ENCODE measurements at places on chromosomes 5 and 9.

DNA sequence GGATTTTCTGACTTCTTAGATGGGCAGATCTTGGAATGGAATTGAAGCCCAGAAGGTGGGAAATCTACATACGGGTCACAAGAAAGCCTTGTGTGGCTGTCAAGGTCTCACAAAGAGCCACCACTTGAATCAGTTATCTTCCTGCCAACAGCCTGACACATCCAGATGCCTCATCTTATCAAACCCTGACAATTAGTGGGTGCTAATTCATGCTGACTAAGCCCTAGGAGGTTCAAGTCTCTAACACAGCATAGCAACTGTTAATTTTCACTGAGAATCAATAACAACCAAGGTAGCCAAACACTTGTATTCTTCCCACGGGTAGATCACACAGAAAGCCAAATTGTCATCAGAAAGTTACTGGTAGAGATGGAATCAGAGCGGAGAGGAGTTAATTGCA lies 222.2 kb downstream of the TMEM167A start:
- DNase-seq = no peak

- DNase-seq = no peak
These were observed 82.2 kb upstream of the C9orf72 start for GRCh38 chr9:27655441-27655840.

DNA sequence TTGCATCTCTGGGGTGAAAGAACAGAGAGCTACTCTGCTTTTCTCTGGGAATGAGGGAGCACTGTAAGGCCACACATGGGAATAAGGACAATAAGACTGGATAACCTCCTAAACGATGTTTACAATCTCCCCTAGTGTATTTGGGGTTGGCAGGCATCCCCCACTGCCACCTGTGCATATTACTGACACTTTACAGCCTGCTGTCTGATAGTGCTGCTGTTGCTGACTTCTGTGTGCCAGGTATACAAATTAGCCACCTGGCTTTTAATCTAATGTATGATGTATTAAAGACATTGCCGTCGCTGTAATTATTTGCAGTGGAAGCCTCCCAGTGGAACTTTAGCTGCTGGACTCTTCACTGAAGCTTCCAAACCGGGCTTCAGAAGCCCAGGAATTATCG lies 4.4 kb upstream of the SHISAL2B start:
- no peak for DNase-seq

DNA sequence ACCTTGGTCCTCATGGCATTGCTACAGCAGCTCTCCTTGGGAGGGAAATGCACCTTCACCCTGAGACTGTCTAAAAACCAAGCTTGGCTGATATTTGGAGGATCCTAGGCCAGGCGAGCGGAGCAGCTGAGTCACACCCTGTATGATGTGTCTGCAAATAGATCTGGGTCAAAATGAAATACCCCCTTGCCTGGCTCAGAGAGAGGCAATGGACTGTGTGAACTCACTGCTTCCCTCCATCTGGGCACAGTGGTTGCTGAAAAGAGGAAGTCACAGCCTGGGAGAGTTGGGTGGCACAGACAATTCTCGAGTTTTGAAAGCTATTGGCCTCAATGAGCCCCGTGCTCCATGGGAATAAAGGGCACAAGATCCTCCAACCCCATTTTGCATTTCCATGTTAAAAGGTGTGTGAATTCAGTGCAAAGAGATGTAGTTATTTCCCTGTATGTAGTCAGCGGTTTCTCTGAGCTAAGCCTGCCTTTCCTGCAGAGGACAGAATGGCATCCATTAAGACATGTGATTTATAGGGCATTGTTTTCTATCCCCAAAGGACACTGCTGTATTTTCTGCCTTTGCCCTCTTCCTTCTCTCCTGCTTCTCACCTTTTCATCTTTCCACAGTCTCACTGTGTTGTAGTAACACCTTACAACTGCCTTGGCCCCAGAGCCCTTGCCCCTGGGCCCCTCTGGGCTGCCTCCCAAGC lies 177.2 kb downstream of the GADD45G start:
- DNase-seq = no peak

GRCh38 chr5:32720300-32720699 lies 9.2 kb downstream of the NPR3 start:
- DNase-seq = no peak

- no peak for DNase-seq
These were observed 336.9 kb upstream of the PDE4D start for GRCh38 chr5:60230456-60230855.

- DNase-seq = no peak
These were observed 149.0 kb upstream of the FTMT start for GRCh38 chr5:121702682-121703081.

DNA sequence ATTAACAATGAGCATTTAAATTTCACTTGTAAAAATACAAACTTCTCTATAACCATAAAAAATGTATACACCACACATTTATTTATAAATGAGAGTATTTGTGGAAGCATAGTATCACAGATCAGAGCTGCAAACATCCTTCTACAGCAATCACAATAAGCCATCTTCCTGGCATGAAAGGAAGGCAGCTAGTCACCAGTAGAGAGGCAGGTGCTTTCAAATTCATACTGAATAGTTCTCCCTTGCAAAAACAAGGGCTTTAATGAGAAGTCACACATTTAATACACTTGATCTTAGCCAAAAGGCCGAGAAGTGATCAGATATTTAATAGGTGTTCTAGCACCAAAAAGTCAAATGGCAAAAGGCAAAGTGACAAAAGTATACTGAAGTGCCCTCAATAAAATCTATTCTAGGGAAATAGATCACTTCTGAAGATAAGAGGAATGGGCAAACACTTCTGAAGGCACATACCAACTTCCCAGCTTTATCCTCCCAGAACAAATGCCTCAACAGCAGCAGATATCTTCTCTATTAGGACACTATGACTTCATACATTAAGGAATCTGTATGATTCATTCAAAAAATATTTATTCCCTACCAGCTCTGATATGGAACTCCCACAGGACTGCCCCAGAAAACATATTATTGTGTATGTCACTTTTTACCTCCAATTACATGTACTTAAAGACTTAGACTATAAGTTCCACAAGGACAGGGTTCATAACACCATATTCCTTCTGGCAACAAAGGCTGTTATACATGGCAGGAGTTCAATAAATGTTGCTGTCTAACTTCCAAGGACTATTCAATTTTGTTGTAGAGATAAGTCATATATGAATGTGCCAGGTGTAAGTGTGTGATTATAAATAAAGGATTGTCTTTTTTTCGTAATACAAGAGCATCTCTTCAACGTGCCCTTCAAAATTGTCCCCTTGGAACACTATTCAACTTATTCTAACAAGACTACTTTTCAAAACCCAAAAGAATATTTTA lies 31.7 kb downstream of the MAPKAP1 start:
- DNase-seq = no peak

DNA sequence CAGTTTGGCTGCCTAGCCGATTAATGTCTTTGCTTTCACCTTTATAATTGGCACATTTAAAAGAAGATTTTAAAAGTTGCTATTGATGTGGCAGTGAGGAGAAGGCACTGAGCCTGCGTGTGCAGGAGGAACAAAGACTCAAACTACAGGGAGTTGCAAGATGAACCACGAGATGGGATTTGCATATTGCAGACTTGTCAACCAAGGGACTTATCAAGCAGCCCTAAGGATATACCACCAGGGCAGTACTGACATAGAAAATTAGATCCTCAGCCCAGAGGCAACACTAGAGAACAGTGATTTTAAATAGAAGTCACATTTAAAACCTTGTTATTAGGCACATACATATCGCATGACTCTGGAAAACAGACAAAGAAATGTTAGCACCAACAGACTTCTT lies 342.6 kb downstream of the GLIS3 start:
- no peak for DNase-seq

- DNase-seq = no peak
These were observed 53.6 kb downstream of the LRSAM1 start for GRCh38 chr9:127504887-127505251.

- DNase-seq = no peak
These were observed 43.7 kb downstream of the GLRX start for GRCh38 chr5:95778713-95779436.

- no peak for DNase-seq
These were observed 23.7 kb upstream of the NPR3 start for GRCh38 chr5:32687499-32687831.

- DNase-seq = no peak
These were observed 95.1 kb downstream of the MED27 start for GRCh38 chr9:131984564-131984963.

GRCh38 chr5:161034451-161034850 lies 182.4 kb upstream of the ATP10B start:
- DNase-seq = no peak

GRCh38 chr5:123367739-123368138 lies 55.5 kb downstream of the CEP120 start:
- no peak for DNase-seq

DNA sequence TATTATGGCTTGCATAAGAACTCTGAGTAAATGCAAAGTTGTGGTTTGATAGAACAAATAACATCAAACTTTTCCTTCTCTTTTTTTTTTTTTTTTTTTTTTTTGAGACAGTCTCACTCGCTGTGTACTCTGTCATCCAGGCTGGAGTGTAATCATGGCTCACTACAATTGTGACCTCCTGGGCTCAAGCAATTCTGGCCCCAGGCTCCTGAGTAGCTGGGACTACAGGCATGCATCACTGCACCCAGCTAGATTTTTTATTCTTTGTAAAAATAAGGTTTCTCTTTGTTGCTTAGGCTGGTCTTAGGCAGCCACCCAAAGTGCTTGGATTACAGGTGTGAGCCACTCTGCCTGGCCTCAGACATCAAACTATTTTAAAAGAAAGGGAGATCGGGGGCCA lies 19.0 kb upstream of the PTGER4 start:
- no peak for DNase-seq
